ENCODE measurements at places on chromosomes 12 and 14. TPM values are rescaled to one million over a fixed set of nuclear protein-coding genes. Genes with fewer than 3 reads are reported as not detected.
A peak's percentile ranks its signal among the peaks of the same experiment; 100 is the strongest.

PRH2 gene
- not detected for total RNA-seq

MANSC4 gene
- not detected for total RNA-seq

NPFF gene
- total RNA-seq, result not detected

RD3L gene
- total RNA-seq, result not detected

EEF1AKMT3 gene
- 10.5 TPM for total RNA-seq

NAV3 gene
- total RNA-seq, result 35.7 TPM

M6PR gene
- 63.2 TPM for total RNA-seq

CLEC6A gene
- total RNA-seq, result not detected

RAD9B gene
- 0.78 TPM for total RNA-seq

BDKRB1 gene
- total RNA-seq, result 2.4 TPM

GRCh38 chr12:107503887-107504885, 181.4 kb upstream of the PWP1 start:
- DNase-seq, result no peak

DNA sequence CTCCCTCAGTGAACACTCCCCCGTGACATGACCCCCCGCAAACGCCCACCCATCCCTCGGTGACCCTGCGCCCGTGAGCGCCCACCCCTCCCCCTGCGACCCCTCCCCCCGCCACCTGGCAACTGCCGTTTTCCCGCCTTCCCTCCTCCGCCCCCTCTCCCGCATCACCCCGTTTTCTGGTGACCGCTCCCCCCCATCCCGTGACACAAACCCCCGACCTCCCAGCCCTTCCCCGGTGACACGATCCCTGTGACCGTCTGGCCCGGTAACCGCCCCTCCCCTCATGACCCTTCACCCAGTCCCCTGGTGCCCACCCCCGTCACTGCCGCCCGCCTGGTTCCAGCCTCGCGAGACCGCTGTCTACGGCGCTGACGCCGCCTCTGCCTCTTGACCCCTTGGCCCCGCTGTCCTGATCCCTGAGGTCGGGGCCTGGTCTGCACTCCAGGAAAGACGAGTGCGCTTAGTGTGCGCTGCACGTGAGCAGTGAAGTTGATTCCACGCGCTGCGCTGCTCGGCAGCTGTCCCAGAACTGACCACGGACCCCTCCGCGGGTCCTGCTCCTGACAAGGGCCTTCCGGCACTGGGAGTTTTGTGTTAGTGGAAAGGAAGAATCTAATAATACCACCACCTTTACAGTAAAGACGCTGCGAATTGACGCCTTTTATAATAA, 59.4 kb downstream of the DDX51 start:
- DNase-seq, result peak; percentile 19

DNA sequence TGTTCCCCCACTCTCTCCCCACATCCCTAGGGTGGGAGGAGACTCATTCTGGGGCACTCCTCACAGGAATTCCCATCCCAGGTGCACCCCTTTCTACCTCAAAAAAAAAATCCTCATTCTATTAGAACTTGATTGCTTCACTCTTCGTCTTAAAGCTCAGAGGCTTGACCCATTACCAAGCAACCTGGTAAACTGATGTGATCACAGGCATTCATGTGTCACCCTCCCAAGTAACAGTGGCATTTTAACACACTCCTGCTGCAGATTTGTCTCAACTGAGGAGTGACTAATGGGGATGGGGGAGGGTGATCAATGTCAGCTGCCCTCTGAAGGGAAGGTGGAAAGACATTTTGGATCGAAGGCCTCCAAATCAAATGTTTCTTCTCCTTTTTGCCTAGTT, 78.1 kb upstream of the PTHLH start:
- DNase-seq, result no peak

DNA sequence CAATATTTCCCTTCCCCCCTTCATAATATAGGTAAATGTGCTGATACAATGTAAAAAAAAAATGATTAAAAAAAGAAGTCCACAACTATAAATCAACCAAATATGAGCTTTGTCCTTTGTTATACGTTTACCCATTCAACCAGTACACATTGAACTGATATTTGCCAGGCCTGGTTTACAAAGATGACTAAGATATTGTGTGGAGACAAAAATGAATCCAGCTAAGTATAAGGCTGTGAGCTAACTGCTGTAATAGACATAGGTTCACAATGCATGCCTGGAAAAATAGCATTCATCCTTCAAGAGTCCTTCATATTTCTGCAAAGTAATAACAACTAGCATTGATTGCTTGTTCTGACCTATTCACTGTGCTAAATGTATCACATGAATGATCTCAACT, 6.9 kb downstream of the C12orf56 start:
- no peak for DNase-seq

- no peak for DNase-seq
Observed at GRCh38 chr12:116380108-116380507, 102.6 kb upstream of the MED13L start.

GRCh38 chr12:47751561-47751960, 7.1 kb downstream of the RAPGEF3 start:
- no peak for DNase-seq

DNA sequence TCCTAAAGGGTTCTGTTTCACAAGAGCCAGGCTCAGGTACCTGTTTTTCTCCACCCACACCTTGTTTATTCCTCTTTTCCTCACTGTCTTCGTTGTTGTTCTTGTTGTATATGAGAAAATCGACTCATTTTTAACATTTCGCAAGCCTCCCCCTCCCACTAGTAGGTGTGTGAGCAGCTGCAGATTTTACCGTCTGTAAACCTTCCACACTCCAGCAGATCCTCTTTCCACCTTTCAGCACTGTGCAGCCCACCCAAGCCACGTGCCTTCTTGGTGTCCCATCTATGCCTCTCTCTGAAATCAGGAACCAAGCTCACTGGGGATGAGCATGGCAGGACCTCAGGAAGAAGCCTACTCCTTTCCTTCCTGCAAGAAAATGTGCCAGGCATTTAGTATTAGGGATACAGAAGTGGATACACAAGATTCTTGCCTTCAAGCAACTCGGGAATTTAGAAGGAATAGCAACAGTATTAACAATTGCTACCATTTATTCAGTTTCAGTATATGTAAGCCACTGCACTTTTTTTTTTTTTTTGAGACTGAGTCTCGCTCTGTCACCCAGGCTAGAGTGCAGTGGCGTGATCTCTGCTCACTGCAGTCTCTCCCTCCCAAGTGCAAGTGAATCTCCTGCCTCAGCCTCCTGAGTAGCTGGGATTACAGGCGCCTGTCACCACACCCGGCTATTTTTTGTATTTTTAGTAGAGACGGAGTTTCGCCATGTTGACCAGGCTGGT, 113.6 kb downstream of the CHST11 start:
- DNase-seq, result no peak

- no peak for DNase-seq
Observed at GRCh38 chr12:45354399-45354798, 138.5 kb downstream of the ANO6 start.

GRCh38 chr14:82046512-82047226, 513.0 kb upstream of the SEL1L start:
- no peak for DNase-seq

GRCh38 chr14:104301731-104302460, 163.5 kb downstream of the KIF26A start:
- DNase-seq, result no peak

GRCh38 chr12:15265875-15266274, 44.7 kb upstream of the RERG start:
- no peak for DNase-seq

DNA sequence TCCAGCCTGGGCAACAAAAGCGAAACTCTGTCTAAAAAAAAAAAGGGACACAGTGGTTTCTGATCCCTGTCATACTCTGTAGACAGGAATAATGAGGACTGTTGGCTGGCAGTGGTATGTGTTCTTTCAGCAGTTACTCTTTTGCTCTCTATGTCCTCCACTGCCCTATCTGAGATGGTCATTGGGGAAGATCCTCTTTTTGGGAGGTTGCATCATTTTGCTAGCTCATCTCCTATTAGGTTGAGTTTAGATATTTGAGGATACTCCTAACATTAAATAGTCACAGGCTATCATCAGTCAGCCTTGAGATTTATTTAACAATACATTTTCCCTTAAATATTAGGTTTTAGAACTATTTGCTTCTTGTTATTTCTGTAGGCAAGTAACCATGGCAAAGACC, 5.9 kb upstream of the CCDC91 start:
- no peak for DNase-seq

GRCh38 chr14:31418440-31418839, 1.9 kb downstream of the HEATR5A start:
- DNase-seq, result no peak

Data from tibial nerve (tissue), 4 donors.